ENCODE measurements at places on chromosomes 12 and 14.
A peak's percentile ranks its signal among the peaks of the same experiment; 100 is the strongest.

- DNase-seq = peak; percentile 74
These were observed 28.0 kb downstream of the PXN start for GRCh38 chr12:120237360-120238171.

GRCh38 chr14:63542231-63542999 lies 762 bp downstream of the PPP2R5E start:
- DNase-seq = no peak

DNA sequence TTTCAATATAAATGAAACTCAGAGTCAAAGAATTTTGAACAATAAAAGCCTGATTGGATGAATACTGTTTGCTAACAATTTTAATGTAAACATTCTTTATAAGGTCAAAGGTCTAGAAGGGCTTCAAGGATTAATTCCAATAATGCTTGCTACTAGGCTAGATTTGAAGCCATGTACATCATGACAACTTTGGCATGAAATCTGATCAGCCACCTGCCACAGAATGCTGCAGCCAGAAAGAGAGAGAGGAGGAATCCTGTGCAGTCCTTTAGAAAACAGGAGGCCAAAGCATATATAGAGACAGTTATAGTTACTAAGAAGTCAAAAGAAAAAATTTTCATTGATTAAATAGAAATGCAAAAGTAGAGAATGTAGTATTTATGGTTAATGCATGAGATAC lies 47.1 kb downstream of the ABCD2 start:
- DNase-seq = no peak

GRCh38 chr14:24674204-24674970 lies 40.4 kb upstream of the GZMB start:
- DNase-seq = no peak

DNA sequence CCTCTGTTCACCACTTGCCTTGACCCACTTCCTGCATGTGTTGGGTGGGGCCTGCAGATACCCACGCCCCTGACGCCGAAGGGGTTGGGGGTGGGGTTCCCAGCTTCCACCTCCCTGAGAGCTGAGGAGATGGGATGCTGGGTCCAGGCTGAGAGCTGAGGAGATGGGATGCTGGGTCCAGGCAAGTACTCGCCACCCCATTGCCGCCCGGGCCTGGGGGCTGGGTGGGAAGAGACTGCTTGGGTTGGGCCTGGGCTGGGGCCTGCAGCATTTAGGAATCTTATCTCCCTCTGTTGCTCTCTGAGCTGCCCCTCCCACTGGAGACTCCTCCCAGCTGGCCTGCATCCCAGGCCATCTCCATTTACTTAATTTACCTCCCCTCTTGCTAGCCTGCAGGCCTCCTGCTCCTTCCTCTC lies 17.4 kb downstream of the TEAD4 start:
- DNase-seq = no peak
